NCI-H1092 (cell line): ENCODE measurements at places on chromosomes 4 and X.

DNA sequence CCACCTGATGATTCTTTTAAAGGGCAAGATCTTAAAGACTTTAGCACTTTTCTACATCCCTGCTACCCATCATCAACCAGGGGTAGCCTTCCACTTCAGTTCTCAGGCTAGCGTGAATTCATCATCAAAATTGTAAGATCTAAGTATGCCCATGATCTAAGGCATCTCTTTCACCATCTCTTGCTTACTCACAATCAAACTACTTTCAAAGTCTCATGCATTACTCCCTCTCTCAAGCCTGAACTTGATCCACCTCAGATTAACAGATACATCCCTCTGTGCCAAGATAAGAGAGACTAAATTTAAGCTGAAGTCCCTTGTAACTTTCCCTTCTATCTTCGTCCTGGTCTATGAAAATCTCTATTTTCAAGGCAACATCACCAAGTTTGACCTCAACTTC, 62.8 kb downstream of the DHX15 start:
- no peak for DNase-seq

DNA sequence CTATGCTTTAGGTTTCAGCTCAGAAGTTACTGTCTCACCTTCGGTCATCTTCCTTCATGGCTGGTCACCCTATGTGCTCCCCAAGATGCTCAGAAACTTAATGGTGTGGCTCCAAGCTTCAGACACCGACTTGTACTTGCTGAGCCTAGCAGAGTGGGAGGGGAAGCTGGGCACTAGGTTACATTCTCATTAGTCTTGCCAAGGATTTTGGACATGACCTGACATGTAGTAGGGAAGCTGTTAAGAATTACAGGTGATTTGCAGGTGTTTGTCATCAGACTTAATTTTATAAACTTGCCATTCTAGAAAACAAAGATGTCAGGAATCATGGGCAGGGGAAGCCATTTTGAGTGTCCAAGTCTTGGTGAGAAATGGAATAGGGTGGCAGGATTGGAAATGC, 72.4 kb downstream of the CCNG2 start:
- DNase-seq: no peak

DNA sequence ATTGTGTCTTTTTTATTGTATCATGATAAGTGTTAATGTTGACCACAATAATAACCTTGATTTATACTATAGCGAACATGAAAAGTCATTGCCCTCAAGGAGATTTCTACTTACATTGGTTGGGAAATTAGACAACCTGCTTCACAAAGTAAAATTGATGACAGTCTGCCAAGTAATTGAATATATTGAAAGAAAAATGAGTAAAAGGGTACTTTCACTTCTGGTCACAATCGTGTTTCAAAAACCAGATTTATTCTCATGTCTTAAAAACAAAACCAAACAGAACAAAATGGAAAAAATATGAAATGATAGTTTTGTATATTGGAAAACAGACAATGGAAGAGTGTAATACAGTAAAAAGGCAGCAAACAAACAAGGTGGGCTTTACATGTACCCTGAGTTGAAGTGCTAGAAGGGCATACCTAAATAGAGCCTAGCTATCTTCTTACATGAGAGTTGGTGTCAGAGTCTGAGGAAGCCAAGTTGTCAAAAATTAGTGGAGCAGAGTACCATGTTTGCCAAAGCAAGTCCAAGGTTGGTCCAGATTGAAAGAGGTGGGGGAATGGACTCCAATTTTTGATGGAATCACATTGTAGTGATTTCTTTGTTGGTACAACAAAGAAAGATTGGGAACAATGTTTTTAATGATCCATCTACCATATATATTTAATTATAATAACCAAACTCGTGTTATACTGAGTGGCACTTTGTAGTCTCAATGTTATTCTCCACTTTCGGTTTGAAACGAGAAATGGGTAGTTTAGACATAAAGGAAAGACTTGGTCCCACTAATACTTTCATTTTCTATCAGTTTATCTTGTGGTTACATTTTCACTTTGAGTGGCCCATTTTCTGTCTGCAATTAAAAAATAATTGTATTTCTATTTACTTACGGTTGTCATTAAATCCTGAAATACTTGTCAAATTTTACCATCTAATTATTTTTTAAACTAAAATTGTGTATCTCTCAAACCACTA, 775.6 kb downstream of the STIM2 start:
- no peak for DNase-seq

DNA sequence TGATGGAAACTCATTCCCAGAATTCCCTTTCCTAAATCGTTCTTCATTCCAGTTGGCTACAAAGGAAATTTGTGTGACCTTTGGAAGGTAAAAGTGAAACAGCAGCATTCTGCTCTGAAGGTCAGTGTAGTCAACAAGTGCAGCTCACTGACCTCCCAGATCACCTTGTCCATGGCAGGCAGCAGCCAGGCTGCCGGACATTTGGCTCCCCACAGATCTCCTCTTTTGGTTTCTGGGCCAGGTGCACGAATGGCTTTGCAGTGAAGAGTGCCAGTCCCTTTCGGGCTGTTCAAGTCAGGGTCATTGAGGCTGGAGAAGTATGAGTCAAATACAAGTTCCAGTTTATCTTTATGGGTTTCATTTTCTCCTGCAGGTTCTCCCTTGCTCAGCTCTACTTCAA, 14.3 kb downstream of the GPRIN3 start:
- no peak for DNase-seq

- DNase-seq: no peak
Measured at GRCh38 chrX:132365490-132365889, 123.3 kb downstream of the MBNL3 start.

DNA sequence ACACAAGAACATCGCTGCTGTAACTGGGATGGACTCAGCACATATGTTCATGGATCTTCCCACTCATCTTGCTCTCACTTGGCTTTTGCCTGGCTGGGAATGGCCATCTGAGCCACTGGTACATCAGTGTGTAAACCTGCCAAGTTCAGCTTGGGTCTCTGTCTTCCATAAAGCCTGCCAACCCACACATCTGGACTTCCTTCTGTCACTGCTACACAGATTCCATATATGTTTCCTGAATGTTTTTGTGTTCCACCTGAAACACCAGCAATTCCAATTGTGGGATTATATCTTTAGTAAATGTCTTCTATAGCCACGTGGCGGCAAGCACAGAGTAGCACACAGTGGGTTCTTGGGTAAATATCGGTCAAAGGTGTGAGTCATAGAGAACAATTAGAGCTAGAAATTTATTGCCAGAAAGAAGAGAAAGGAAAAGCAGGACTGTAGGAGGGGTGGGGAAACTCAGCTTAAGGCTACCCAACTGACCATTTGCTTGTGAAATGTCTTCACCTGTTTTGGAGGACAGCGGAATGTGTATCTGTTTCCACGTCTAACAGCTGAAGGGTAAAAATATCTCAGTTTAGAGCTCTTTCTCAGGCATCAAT, 125.9 kb downstream of the MFAP3L start:
- no peak for DNase-seq

DNA sequence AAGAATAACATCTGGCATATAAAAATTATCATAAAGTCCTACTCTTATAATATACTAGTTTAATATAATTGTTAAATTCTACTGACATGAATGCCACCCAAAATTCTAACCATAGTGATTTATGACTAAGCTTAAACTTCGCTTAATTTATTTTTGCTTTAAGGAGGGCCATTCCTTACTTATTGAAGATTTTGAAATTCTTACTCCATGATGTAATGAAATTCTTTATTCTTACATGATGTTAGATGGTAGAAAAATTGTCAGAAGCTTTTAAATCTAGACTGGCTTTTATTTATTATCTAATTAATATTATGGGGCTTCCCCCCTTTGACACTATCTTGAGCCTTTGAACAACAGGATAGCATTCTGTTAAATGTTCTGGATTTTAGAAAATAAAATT, 19.5 kb upstream of the SUPT20HL2 start:
- no peak for DNase-seq

DNA sequence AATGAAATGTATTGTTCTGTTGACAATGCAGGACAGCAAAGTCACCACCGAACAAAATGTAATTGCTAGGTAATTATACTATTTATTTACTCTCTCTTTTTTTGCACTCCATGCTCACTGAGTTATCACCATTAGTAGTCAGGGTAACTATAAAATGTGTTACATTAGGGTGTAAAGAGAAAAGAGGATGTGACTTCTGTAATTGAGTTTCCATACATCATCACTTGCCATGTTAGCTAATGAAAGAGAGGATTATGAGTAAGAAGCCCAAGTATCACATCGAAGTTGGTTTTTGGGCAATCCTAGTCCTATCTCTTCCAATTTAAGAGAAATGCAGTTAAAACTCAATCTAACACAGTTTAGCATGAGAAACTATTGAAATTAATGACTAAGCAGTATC, 7.6 kb downstream of the ZXDA start:
- DNase-seq: no peak

GRCh38 chrX:17242470-17242869, 132.5 kb upstream of the NHS start:
- peak; percentile 50 for DNase-seq

GRCh38 chr4:25015012-25015411, 15.7 kb downstream of the LGI2 start:
- DNase-seq: no peak

GRCh38 chr4:182339221-182339641, 96.0 kb downstream of the TENM3 start:
- DNase-seq: no peak

DNA sequence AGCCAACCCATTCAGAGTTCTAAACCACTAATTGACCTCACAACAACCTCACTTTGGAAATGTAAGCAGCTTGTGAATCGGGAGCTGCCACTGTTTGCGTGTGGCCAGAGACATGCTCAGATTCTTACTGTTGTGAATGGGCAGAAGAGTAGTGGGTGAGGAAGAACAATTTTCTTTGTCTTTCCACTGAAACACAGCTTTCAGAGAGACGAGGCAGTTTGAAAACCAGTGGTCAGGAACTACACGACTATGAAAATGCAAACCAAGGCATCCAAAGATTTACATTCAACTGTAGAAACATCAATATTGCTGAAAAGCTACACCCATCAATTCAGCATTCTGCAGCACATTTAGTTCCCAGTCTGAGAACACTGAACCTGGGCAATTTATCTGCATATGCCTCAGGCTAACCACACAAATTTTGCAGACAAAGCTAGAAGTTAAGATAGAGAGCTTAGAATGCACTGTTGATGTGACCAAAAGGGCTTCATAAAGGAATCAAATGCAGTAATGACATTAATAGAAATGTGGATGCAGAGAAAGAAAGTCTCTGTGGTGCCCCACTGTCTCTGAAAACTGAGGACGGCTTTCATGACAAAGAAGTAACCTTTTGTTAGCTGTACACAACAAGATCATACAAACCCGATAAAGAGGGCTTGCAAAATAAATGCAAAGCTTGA, 134.3 kb downstream of the APBB2 start:
- DNase-seq: no peak

GRCh38 chr4:85806334-85806733, 331.4 kb downstream of the ARHGAP24 start:
- no peak for DNase-seq

- DNase-seq: no peak
Measured at GRCh38 chr4:39068907-39069306, 6.9 kb downstream of the KLHL5 start.
